Activated CD4-positive, alpha-beta T cell treated with anti-CD3 and anti-CD28 coated beads for 36 hours (primary cell): ENCODE measurements at places on chromosomes 3 and 15. TPM values are rescaled to one million over a fixed set of nuclear protein-coding genes. Genes with fewer than 3 reads are reported as not detected.

The P2RY1 gene
- 1.1 TPM for total RNA-seq

The DPPA2 gene
- not detected for total RNA-seq

The SERINC4 gene
- 0.42 TPM for total RNA-seq

The CPA3 gene
- total RNA-seq, result not detected

The DGKG gene
- 1.3 TPM for total RNA-seq

The GOLGA8O gene
- 1.3 TPM for total RNA-seq

The CCR1 gene
- total RNA-seq, result 0.14 TPM

DNA sequence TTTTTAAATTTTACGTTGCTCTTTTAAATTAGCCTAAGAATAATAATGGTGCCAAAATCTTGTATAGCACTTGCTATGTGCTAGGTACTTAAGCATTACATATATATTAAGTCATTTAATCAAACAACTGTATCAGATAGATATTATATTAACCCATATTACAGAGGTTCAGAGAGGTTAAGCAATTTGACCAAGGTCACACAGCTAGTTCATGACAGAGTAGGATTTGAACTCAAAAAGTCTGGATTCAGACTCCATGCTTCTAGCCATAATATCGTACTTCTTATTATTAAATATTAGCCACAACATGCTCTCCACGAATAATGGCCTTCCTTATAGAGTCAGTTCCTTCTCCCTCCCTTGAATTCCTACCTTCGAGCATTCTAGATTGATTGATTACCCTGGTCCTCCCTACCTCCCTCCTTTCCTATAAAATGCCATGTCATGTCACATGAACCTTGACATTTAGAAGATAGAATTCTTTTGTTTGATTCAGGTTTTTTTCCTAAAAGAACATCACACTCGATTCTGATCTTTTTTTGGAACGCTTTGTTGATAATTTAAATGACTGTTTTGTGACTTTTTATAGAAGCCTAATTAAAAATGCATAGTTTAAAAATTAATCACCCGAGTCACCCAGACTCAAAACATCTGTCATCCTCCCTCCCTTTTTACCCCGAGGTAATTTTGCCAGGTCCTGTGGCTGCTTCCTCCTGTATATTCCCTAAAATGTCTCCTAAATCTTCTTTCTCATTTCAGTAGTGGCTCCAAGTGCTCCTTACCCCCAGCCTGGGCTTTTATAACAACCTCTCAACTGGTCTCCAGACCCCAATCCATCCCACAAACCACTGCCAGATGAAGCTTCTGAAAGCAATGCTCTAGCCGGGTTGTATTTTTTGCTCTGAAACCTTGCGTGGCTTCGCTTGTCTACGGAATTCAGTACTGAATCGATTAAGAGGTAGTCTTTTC lies 8.5 kb upstream of the PSMD6 start:
- no peak overlapping the region for H3K4me3 ChIP-seq
- no peak for DNase-seq
- H3K4me1 ChIP-seq, result peaks cover 6% of the 10 kb centered on the region

DNA sequence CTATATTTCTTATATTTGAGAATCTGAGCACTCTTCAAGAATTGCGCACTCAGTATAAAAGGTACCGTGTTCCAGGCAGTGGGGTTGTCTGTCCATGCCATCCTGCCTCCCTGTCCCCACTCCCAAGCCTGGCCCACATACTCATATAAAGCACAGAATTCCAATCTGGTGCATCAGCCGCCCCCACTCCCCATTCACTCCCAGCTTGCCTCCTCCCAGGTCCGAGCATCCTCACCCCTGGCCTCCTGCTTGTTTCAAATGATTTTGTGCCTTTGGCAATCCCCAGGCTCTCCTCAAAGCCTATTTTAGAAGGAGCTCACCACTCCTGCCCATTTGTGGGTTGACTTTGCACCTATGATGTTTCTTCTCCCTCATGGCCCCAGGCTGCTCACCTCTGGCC lies 22.2 kb upstream of the IGF1R start:
- no peak for DNase-seq
- H3K4me3 ChIP-seq, result no peak overlapping the region
- no peak overlapping the region for H3K27ac ChIP-seq

- H3K27me3 ChIP-seq, result no peaks in the 10 kb centered on the region
- no peak overlapping the region for H3K27ac ChIP-seq
- no peak for DNase-seq
- no peaks in the 10 kb centered on the region for H3K36me3 ChIP-seq
- H3K4me1 ChIP-seq, result peaks cover 4% of the 10 kb centered on the region
Observed at GRCh38 chr3:155485897-155486296, 192.4 kb upstream of the STRIT1 start.

- H3K36me3 ChIP-seq, result no peaks in the 10 kb centered on the region
- H3K4me1 ChIP-seq, result peaks cover 6% of the 10 kb centered on the region
- H3K27ac ChIP-seq, result no peak overlapping the region
- peaks cover 1% of the 10 kb centered on the region for H3K27me3 ChIP-seq
- DNase-seq, result no peak
Observed at GRCh38 chr15:93121973-93122910, 33.2 kb upstream of the RGMA start.

GRCh38 chr15:74253211-74253921 lies 17.2 kb downstream of the CCDC33 start:
- H3K4me3 ChIP-seq, result no peak overlapping the region
- no peak overlapping the region for H3K27ac ChIP-seq
- no peak for DNase-seq
- H3K27me3 ChIP-seq, result no peaks in the 10 kb centered on the region
- no peaks in the 10 kb centered on the region for H3K4me1 ChIP-seq

- H3K36me3 ChIP-seq, result no peaks in the 10 kb centered on the region
- no peak overlapping the region for H3K27ac ChIP-seq
- no peaks in the 10 kb centered on the region for H3K4me1 ChIP-seq
Observed at GRCh38 chr3:145893331-145893730, 267.7 kb downstream of the PLOD2 start.

- no peaks in the 10 kb centered on the region for H3K27me3 ChIP-seq
- H3K4me1 ChIP-seq, result peaks cover 35% of the 10 kb centered on the region
- peak overlapping the region; percentile 89 for H3K27ac ChIP-seq
- peak; percentile 24 for DNase-seq
- peaks cover 18% of the 10 kb centered on the region for H3K36me3 ChIP-seq
Observed at GRCh38 chr3:133663569-133664313, 2.0 kb upstream of the TOPBP1 start.

GRCh38 chr3:160133757-160134156 lies 91.5 kb upstream of the C3orf80 start:
- no peak overlapping the region for H3K27ac ChIP-seq
- peaks cover 2% of the 10 kb centered on the region for H3K27me3 ChIP-seq
- H3K4me3 ChIP-seq, result no peak overlapping the region
- H3K36me3 ChIP-seq, result no peaks in the 10 kb centered on the region
- DNase-seq, result no peak

DNA sequence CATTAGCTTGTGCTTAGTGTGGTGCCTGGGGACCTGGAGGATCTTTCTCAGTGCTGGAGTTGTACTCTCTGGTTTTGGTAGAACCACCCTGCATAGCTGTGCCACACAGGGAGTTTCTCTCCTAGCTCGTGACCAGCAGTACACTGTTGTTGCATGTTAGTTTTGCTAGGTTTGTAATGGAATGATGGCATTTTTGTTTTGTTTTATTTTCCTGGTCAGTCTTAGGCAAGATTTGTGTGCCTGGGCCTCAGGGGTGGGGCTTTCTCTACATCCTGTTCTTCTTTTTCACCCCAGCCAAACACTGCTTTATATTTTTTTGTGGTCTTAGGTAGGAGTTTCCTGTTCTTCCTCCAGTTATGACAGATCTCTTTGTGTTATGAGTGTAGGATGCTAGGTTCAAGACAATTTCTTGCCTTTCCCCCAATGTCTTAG lies 534.5 kb upstream of the KCNMB2 start:
- peaks cover 27% of the 10 kb centered on the region for H3K36me3 ChIP-seq
- H3K4me3 ChIP-seq, result no peak overlapping the region
- DNase-seq, result peak; percentile 58
- no peaks in the 10 kb centered on the region for H3K27me3 ChIP-seq

DNA sequence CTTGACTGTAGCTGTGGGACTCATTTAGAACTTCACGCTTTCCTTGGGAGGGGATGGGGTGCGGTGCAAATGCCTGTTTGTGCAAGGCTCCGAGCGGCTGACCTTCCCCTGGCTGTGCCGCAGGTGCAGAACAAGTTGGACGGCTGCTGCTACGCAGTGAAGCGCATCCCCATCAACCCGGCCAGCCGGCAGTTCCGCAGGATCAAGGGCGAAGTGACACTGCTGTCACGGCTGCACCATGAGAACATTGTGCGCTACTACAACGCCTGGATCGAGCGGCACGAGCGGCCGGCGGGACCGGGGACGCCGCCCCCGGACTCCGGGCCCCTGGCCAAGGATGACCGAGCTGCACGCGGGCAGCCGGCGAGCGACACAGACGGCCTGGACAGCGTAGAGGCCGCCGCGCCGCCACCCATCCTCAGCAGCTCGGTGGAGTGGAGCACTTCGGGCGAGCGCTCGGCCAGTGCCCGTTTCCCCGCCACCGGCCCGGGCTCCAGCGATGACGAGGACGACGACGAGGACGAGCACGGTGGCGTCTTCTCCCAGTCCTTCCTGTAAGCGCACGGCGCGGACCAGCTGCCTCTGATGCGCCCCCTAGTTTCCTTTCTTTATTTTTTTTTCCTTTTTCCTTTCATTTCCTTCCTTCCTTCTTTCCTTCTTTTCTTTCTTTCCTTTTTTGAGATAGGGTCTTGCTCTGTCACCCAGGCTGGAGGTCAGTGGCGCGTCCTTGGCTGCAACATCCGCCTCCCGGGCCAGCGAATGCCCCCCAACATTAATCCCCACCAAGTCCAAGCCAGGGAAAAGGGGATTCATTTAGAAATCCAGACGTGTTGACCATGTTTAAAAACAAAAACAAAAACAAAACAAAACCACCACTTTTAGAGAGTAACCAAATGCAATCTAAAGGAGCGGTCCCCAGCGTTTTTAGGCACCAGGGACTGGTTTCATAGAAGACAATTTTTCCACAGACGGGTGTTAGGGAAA lies 42.7 kb downstream of the EIF2AK4 start:
- peaks cover 14% of the 10 kb centered on the region for H3K36me3 ChIP-seq
- H3K4me3 ChIP-seq, result peak overlapping the region; percentile 43
- DNase-seq, result peak; percentile 39
- no peaks in the 10 kb centered on the region for H3K27me3 ChIP-seq
